ENCODE measurements at places on chromosomes 2 and 18.

DNA sequence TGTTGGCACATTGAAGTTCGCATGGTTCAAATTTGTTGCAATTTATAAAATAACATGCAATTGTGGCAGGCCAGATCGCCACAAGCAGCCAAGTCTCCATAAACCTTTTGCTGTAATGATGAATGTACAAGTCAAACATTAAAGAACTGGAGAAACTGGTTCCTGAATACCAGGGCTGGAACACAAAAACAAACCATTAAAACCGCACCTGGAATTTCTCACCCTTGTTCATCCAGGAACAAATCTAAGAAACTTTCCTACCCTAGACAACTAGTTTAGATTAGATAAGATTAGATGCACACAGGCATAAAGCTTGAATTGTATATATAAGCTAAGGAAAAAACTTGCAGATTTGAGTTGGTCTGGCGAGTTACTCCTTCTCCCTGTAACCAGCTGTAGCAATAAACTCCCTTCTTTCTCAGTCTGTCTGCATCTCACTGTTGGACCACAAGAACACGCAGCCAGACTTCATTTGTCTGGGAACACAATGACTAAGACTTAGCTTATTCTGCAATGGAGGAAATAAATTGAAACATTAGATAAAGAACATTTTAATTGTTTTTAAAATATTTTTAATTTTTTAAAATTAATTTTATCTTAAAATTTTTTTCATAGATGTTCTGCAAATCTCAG is 1835.5 kb upstream of the LRRTM1 start:
- no peak for DNase-seq

DNA sequence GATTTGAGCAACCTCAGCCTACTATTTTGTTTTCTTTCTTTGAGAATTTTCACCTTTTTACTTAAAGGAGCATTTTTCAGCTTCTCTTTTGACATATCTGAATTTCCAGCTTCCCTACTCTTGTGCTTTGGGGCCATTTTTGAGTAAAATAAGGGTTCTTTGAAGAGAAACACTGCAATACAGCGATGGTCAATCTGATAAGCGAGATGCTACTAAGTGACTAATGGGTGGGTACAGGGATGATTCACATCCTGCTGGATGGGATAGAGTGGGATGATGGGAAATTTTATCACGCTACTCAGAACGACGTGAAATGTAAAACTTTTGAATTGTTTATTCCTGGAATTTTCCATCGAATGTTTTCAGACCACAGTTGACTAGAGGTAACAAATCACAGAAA is 211.5 kb downstream of the TMEM247 start:
- DNase-seq: no peak

GRCh38 chr2:145799595-145800108 is 1279.7 kb upstream of the ZEB2 start:
- DNase-seq: no peak

GRCh38 chr2:102484310-102485061 is 11.5 kb downstream of the SLC9A4 start:
- DNase-seq: no peak

DNA sequence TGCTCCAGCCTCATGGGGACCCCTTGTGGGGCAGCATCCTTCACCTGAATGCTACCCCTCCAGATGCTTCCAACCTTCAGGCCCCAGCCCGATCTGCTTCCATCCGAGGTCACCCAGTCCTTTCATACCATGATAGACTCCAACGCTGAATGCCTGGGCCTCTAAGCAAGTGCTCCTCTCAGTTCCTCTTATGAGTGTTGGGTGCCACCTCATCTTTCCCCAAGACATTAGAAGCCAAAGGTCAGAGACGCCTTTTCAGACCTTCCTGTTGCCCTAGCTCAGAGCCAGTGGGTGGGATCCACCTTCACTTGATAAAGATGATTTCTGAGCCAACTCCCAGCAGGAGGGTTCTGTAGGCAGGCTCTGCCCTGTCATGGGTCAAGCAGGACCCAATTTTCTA is 174.5 kb upstream of the MGAT5 start:
- no peak for DNase-seq

DNA sequence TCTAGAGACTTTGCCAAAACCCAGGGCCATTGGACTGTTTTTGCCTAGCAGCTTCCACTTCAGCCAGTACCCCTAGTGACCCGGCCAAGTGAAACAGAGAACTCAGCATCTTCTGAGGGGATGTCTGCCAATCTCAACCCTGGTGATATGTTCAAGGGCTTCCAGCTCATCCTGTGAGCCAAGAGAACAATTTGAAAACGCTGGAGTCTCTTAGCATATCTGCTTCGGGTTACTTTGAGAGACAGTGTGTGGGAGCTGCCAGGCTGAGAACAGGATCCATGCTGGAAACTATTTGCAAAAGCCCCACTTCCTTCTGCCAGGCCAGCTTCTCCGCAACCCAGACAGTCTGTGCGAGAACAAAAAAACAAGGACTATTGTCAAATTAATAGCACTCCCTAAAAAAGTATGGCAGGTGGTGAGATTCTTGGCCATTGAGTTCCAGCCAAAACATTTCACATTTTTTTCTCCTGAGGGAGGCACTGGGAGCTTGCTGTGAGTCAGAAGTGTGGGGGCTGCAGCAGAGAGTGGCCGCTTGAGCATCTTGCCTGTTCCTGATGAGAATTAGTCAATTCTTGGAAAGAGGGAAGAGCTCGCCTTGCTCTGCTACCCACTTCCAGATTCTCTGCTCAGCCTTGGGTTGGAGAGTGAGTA is 395.6 kb upstream of the TRIB2 start:
- DNase-seq: no peak

DNA sequence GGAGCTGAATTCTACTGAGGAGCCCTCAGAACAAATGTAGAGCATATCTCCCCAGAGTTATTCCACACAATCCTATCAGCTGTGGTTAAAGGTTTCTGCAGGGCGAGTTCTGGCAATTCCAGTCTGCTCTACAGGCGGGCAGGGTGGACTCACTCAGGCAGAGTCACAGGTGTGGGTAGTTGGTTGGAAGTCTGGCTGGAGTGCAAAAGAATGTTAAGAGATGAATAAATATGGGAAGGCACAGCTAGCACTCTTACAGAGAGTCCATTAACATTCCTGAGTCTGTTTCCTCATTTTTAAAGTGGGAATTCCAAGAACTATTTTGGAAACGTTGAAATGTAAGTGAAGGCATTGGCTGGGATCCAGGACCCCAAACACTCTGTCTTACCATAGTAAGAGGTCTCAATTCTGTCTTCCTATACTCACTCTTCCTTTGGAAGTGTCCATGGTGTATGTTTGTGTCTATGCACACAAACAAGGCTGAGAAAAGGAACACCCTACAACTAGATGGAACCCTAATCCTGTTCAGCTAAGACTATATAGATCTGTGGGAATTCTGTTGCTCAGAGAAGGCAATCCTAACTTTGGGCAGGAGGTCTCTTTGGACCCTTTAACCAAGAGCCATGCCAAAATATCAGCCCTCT is 63.3 kb upstream of the AQP4 start:
- DNase-seq: no peak

GRCh38 chr18:9482790-9483189 is 7.5 kb downstream of the RALBP1 start:
- no peak for DNase-seq

DNA sequence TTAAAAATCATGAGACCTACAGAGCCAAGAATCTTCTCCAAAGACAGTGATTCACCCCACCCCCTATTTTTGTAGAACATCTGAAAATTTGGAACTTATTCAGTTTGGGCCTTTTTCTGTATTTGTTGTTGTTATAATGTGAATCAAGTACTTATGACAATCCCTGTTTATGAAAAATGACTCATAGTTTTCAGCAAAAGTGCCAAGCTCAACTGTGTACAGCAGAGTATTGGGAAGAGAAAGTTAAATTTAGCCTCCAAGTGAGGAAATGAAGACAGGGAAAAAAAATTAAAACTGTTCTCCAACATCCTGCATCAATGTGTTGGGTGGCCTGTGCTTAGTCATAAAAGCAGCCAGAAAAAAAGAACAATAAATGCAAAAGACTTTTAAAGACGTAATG is 46.2 kb downstream of the LRATD1 start:
- no peak for DNase-seq

- DNase-seq: no peak
These were observed 17.1 kb upstream of the NR4A2 start for GRCh38 chr2:156349605-156350004.

- DNase-seq: no peak
These were observed 20.2 kb upstream of the POLE4 start for GRCh38 chr2:74938264-74938663.

DNA sequence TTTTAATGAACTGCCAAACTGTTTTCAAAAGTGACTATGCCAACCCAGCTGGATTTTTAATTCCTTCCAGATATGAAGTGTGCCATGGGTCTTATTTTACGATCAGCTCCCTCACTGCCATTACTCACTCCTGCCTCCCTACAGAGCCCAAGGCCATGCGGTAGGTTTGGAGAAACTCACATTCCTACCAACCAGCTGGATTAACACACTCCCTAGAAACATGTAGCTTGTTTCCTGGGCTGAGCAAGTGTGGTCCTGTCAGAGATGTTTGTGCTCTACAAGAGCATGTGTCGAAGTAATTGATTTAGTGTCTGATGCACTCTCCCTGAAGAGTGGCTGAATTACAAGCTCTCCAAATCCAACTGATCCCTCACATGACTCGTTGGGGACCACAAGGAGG is 82.5 kb downstream of the SPP2 start:
- DNase-seq: no peak

DNA sequence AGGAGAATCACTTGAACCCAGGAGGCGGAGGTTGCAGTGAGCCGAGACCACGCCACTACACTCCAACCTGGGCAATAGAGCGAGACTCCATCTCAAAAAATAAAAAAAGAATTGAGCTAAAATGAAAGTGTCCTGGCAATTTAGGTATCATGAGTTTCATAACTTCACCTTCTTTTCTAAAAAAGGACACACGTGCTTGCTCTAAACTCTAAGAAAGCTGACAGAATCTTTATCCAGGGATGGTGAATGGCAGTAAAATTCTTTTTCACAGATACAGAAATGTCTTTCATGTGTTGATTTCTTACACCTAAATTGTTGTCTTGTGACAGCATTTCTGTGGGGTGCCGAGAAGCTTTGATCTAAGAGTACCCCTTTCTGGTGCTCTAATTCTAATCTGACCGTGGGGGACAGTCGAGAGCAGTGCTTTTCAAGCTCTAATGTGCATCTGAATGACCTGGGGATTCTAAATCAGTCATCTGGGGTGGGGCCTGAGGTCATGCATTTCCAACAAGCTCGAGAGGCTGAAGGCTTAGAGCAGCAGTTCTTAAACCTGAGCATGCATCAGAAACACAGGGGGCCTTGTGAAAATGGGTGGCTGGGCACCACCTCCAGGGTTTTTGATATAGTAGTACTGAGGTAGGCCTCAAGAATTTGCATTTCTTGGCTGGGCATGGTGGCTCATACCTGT is 42.1 kb upstream of the REL start:
- no peak for DNase-seq

- DNase-seq: no peak
These were observed 635.4 kb downstream of the EPHA4 start for GRCh38 chr2:220936641-220937197.

- peak; percentile 71 for DNase-seq
These were observed 637 bp upstream of the SFT2D3 start for GRCh38 chr2:127700527-127701192.

DNA sequence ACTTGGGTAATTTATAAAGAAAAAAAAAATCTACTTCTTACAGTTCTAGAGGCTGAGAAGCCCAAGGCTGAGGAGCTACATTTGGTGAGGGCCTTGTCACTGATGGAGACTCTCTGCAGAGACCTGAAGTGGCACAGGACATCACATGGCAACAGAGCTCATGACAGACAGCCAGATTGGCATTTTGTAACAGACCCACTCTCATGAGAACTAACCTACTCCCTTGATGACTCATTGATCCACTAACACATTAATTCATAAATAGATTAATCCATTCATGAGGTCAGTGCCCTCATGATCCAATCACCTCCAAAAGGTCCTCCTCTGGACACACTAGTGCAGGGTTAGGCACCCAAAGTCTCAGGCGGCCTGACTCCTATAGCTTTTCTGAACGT is 318.4 kb downstream of the GULP1 start:
- no peak for DNase-seq

Measured in sciatic nerve (tissue), 2 donors.